Right ventricle myocardium inferior (tissue), 1 donor: ENCODE measurements at places on chromosomes 5 and 9. TPM values are rescaled to one million over a fixed set of nuclear protein-coding genes. Genes with fewer than 3 reads are reported as not detected.

- no peak for DNase-seq
Observed at GRCh38 chr5:43711496-43711895, 108.5 kb downstream of the NNT start.

DNA sequence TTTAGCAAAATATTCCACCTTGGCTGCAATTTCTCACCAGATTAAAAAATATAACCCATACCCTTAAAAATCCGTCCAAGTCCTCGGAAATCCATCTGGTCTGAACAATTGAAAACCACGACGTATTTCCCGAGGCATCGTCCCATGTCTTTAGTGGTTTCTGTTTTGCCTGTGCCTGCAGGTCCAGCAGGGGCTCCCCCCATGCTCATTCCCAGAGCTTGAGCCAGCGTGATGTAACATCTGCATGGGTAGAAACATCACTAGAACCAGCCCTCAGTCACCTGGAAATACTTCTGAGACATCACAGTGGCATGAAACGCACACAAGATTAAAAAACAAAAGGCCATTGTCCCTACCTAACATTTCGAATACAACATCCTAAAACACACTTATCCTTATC, 114.0 kb downstream of the DNAH5 start:
- DNase-seq, result no peak

DNA sequence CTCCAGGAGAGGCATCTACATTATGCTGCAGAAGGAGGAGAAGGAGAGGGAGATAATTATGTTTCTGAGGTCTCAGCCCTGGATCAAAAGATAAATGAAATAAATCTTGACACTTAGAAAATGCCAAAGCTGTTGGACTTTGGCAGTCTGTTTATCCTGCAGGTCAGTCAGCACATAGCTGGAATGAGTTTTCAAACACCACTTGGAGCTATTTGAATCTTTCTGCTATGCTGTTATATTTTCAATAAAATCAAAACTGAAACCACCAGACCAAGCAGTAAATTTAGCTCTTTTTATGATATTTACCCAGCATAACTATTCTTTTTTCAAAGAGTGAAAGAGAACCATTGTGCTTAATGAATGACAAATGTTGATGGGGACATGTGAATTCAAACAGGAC, 505.1 kb upstream of the ITGA1 start:
- no peak for DNase-seq

- no peak for DNase-seq
Observed at GRCh38 chr9:90204128-90204831, 438.3 kb downstream of the DIRAS2 start.

The FCN2 gene
- not detected for total RNA-seq
